ENCODE measurements at places on chromosomes 12 and 14.

DNA sequence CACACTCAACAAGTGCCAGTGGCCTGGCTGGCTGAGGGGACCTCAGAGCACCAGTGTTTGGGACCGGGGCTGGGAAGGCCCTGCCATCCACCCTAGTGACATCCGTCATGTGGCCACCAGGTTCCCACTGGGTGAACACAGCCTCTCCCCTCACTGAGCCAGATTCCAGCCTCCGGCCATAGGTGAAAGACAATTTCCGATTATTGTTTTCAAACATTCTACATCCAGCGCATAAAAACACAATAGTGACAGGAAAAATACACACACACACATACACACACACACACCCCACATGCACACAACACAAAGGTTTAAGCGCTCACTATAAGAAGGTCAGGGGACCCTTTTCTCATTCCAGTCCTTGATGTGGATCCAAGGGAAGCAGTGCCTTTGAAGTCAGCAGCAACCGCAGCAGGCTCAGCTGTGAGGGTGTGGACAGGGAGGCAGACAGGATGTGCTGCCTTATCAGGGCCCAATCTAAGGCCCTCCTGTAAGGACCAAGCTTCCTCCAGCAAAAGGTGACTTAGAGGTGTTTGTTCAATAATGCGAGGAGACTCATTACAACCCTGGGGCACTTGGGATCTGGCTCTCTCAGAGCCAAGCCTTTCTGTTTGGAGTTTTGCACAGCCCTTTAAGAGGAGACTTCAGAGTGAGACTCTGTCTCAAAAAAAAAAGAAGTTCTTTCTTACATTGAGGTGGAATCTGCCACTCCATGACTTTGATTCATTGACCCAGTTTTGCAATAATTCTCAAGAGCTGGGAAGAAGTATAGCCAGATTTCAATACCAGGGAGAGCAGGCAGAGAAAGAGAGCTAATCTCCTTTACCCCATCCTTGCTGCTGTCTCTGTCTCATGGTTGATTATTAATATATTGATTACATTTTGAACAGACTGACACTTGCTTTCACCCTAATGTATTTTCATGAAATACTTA is 227.8 kb downstream of the ZFP36L1 start:
- no peak for DNase-seq

DNA sequence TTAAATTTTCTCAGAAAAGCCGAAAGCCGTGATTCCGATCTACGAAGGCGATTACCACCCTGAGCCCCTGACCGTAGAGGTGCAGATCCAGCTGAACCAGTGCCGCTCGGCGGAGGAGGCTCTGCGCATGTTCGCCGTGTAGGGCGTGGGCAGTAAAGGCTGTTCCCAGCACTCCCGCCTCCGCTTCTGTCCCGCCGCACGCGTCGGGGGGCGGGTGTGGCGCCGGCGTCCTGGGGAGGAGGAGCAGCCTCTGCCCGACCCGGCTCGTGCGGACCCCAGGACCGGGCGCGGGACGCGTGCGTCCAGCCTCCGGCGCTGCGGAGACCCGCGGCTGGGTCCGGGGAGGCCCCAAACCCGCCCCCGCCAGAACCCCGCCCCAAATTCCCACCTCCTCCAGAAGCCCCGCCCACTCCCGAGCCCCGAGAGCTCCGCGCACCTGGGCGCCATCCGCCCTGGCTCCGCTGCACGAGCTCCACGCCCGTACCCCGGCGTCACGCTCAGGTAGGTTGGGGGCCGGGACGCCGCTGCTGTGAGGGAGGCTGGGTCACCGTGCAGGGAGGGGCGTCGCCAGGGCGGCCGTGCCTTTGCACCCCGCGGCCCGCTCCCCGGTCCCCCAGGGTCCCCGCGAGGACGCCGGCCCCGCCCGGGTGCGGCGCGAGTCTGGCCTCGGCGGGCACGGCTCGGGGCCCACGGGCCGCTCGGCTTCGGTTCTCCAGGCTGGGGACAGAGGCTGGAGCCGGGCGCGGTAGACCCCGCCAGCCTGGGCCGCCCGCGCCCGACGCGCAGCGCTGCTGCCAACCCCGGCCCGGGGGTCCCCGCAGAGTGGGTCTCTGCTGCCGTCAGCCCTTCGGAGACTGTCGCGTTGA is at the start of gene B3GNT4:
B3GNT4 (plus strand) TSS at position 409 of the 866 bp plus-strand sequence. CDS start 910 bp downstream, outside the sequence.
- peak; percentile 44 for DNase-seq

- DNase-seq, result no peak
These were observed 56.2 kb downstream of the KCNK13 start for GRCh38 chr14:90118027-90118426.

DNA sequence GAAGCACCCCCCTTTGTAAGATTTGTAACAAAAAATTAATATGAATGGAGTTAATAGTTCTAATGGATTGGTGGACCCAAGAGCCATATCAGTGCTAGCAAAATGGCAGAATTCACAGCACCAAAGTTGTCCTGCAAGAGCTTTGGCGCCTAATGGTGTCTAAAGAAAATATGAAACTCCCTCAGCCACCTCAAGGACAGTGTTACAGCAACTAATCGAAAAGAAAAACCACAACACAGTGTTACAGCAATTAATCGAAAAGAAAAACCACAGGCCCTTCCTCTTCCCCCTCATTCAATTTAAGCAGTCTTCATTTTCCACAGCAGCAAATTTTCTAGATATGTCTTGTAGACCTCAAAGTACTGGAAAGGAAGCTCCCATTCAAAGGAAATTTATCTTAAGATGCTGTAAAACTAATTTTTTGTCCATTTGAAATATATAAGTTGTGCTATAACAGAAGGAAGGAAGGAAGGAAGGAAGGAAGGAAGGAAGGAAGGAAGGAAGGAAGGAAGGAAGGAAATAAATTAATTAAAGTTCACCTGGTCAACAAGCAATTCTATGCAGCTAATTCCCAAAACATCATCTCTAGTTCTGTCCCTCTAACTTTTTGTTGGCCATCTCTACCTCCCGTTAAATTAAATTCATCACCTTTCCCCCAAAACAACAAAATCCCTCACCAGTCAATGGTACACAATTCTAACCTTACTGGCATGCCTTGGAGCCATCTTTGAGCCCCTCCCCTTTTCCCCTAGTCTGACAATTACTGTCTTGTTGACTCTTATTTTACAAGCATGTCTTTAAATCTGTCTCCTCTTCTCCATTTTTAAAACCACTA is 17.4 kb downstream of the LRP6 start:
- DNase-seq, result no peak

GRCh38 chr12:54387114-54387467 is 2.6 kb upstream of the ZNF385A start:
- DNase-seq, result no peak

- no peak for DNase-seq
These were observed 38.9 kb downstream of the PRORP start for GRCh38 chr14:35161231-35161630.

DNA sequence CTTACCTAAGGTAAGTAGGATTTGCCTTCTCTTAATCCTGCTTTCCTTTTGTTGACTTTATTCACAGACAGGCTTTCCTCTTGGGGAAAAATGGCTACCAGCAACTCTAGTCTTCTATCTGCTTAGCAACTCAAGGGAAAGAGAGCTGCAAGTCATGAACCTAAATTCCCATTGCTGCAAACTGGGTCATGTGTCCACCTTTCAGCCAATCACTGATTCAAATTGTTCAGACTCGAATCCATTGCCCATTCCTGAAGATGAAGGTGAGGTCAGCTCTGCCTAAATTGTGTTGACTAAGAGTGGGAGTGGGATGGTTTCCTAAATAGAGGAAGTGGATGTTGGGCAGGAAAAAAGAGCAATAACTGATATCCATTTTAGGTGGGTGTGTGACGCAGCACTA is 7.7 kb downstream of the FBXW8 start:
- DNase-seq, result no peak

DNA sequence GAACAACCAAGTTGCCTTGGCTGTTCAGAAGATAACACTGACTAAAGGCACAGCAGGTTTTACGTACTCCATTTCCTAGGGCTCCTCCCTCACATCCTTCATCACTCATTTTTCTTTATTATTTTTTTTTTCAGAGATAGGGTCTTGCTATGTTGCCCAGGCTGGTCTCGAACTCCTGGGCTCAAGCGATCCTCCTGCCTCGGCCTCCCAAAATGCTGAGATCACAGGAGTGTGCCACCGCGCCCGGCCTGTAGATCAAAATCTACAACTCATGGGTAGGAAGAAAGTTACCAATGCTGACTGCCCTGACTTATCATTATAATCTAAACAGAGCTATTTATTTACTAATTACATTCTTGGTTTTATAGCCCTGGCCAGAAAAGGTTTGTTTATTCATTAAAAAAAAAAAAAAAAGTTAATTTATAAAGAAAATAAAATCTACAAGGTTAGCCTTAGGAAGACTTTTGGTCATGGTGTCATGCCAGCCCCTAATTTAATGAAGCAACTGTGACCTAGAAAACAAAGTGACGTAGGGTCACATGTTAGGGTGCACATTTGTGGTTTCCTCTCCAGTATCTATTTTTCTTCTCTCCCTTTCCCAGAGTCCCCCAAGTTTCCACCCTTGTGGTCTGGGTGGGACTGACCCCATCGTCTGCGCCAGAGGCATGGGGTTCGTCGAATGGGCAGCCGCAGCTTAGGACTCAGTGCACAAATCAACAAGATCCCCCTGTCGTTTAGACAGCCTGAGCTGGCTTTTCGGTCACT is 19.0 kb upstream of the FOXN3 start:
- no peak for DNase-seq

GRCh38 chr12:57388425-57388824 is 42.4 kb downstream of the R3HDM2 start:
- no peak for DNase-seq

DNA sequence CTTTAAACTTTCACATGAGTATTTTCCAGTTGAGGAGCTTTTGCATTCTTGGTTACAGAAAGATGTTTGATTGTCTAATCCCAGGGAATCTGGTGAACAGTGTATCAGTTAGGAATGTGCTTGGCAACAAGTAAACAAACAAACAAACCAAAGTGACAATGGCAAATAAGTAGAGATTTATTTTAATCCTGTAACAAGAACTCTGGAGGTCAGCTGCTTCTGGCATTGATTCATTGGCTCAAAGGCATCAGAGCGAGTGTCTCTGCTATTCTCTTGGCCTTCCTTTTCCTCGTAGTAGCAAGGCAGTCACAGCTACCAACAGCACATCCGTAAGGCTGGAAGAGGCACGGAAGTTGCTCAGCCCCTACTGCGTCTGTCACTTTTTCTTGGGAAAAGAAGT is 37.2 kb downstream of the CRADD start:
- DNase-seq, result no peak
